NCI-H1436 treated with DMSO at 0.1 percent for 48 hours (cell line): ENCODE measurements at places on chromosomes 2 and 18.

DNA sequence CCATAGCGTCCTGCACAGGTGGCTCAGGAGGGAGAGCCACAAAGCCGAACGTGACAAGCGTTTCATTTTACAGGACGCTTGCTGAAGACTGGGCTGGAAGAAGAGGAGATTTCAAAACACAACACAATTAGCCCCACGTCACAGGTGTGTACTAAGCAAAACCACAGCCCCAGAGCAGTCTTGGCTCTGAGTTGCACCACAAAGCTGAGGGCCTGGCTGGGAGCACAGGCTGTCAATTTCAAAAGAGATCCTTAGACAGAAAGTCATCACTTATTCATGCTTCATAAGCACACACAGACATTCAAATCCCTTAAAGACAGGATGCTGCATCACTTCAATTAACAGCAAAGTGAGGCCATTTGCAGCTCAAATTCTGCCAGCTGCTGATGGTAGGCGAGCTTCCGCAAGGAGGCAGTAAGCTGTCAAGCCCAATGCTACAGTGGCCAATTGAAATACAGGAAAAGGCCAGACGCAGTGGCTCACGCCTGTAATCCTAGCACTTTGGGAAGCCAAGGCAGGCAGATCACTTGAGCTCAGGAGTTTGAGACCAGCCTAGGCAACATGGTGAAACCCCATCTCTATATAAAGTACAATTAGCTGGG, 79.6 kb downstream of the SKA1 start:
- DNase-seq = peak; percentile 4

DNA sequence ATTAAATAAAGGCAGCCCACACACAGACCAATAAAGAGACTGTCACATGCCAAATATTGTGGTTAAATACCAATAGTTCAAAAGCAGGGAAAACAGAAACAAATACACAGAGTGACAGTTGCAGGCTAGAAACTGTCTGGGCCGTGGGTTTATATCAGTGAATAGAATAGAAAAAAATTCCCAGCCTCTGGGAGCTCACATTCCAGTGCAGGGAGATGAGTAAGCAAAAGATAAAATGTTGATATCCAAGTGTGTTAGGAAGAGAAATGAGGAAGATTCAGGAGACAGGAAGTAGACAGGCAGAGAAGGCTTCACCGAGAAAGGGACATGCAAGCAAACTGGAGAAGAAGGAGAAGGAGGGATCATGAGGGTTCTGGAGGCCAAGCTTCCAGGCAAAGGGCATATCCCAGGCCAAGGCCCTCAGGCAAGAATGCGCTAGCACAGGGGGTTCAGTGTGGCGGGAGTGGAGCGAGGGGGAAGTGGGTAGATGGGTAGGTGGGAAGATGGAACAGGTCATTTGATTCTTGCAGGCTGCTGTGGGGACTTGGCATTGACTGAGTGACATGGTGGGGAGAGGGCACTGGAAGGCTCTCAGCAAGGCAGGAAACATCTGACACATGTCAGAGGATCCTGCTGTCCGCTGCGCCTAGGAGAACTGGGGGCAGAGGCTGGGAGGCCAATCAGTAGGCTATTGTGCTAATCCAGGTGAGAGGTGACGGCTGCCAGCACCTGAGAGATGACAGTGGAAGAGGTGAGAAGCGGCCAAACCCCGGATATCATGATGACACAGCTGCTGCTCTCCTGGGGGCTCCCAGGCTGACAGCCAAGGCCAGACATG, 89.2 kb downstream of the ZBTB7C start:
- no peak for DNase-seq

DNA sequence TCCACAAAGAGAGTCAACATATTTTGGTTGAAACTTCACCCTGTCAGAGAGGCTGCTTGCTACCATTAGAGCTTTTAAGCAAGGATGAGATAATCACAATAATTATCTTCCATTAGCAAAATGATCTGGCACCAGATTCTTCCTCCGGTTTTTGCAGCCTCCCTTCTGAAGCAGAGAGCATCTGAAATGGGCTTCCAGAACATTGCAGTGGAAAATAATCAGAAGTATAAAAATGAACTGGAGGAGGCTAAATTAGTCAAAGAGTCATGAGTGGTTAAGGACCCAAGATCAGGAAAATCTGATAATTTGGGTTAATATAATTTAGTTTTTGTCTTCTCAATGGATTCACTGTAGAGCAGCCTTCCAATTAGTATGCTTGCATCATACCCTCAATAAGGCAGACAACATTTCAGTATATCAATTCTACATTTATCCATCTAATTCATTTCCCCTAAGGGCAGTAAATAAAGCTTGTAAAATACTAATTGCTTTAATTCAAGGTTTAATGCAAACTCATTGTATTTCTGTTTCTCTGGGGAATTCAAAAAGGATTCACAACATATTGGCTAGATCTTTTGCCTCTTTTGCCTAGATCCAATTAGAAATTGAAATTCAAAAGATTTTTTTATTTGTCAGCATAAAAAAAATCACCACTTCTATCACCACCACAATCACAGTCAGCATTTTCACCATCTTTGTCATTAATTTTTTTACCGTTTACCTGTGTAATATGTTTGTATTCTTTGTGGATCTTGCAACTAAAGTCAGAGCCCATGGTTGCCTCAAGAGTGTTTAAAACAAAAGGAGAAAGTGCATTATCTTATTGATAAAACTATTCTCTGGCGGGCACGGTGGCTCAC, 537.2 kb upstream of the DCC start:
- DNase-seq = peak; percentile 100

- DNase-seq = no peak
Measured at GRCh38 chr2:181788897-181789555, 102.5 kb upstream of the ITPRID2 start.

DNA sequence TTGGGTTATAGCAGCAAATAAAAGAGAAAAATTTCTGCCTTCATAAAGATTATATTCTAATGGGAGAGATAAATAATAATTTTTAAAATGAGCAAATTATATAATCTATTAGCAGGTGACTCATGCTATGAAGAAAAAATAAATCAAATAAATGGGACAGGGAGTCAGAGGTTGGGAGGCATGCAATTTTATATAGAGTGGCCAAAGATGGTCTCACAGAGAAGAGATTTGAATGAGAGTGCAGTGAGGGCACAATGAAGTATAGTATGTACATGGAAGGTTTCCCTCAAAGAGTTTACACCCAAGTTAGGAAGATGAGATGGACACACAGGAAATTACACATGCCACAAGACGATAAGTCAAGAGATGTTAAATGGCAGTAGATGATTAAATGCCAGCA, 369.4 kb downstream of the TXNL1 start:
- DNase-seq = no peak

DNA sequence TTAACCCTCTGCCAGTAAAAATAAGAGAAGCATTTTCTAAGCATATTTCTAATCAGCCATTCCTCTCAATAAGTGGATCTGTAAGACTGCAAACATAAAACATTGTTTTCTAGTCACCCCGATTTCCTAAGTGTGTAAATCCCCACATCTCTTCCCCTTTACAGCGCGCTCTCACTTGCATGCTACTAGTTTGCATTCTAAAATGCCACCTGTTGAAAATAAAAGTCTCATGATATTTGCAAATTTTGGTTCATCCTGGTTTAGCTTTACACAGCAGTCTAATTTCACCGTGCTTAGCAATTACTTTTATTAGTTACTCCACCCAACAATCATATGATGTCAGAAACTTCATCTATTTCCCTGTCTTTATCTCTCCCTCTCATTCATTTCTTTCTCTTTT, 1230.7 kb upstream of the ZEB2 start:
- no peak for DNase-seq

DNA sequence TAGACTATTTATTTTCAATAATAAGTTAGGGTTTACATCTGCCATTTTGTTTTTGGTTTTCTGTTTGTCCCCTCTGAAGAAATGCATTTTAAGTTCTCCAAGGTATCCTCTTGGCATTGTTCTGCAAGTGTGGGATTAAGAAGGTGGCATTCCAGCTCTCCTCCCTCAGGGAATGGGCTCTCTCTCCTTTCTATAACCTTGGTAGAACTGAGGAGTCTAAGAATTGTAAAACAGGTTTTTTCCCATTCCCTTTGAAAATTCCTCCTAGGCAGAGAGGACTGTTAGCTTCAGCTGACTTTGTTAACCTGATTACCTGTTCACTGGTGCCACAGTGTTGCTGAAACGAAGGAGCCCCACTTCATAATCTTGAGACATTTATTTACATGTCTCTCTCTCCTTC, 26.1 kb upstream of the RAB1A start:
- DNase-seq = no peak

DNA sequence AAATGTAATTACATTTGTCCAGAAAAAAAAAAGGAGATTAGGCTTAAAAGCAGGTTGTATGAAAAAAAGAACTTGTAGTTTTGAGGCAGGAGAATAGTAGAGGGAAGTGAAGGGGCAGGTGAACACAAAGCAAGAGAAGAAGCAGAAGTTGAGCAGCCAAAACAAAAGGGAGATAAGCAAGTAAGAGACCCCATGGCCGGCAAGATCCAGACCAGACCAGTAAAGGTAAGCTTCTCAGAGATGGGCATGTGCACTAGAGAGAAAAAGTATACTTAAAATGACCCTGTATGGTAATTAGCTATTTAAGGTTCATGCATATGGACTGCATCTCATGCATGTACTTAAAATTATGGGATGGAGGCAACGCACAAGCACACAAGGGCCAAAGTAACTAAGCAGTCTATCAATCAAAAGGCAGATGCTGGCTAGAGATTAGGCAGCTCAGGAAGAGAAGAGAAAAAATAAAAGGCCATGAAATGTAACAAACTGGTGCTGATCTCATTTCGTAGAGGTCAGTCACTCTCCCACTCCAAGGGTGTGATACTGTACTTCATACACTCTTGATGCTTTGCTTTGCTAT, 9.7 kb downstream of the SIGLEC15 start:
- no peak for DNase-seq

- DNase-seq = no peak
Measured at GRCh38 chr2:179525340-179525739, 260.7 kb upstream of the SESTD1 start.

- DNase-seq = no peak
Measured at GRCh38 chr2:122808286-122808969, 1053.0 kb downstream of the TSN start.

- peak; percentile 17 for DNase-seq
Measured at GRCh38 chr2:88059979-88060906, 4.7 kb upstream of the KRCC1 start.

DNA sequence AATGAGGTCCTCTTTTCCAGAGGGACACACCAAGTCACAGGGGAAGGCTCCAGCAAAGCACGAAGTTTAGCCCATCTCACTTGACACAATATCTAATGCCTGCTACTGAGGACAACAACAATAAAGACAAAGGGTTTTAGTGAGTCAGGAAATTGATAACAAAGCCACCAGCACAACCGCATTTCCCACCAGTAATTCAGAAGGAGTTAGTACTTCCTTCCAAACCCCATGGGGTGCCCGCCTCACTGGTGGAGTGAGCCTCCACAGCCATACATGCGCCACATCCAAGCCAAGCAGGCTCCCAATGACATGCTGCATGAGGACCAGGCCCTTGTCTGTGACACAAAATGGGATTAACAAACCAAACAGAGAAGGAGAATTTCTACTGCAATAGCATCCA, 40.1 kb downstream of the MRPL35 start:
- no peak for DNase-seq

GRCh38 chr2:62471816-62472215, 34.2 kb downstream of the TMEM17 start:
- no peak for DNase-seq
